ENCODE measurements at places on chromosomes 1 and 21. TPM values are rescaled to one million over a fixed set of nuclear protein-coding genes. Genes with fewer than 3 reads are reported as not detected.
A peak's percentile ranks its signal among the peaks of the same experiment; 100 is the strongest.

The ADCY10 gene
- total RNA-seq: 0.09 TPM

The CIART gene
- total RNA-seq: 6.2 TPM

The RSPH1 gene
- 18.1 TPM for total RNA-seq

The PODN gene
- total RNA-seq: 64.0 TPM

The LINGO4 gene
- 0.50 TPM for total RNA-seq

The URB1 gene
- 10.3 TPM for total RNA-seq

The TLR5 gene
- 26.6 TPM for total RNA-seq

The RIMS3 gene
- 4.6 TPM for total RNA-seq

DNA sequence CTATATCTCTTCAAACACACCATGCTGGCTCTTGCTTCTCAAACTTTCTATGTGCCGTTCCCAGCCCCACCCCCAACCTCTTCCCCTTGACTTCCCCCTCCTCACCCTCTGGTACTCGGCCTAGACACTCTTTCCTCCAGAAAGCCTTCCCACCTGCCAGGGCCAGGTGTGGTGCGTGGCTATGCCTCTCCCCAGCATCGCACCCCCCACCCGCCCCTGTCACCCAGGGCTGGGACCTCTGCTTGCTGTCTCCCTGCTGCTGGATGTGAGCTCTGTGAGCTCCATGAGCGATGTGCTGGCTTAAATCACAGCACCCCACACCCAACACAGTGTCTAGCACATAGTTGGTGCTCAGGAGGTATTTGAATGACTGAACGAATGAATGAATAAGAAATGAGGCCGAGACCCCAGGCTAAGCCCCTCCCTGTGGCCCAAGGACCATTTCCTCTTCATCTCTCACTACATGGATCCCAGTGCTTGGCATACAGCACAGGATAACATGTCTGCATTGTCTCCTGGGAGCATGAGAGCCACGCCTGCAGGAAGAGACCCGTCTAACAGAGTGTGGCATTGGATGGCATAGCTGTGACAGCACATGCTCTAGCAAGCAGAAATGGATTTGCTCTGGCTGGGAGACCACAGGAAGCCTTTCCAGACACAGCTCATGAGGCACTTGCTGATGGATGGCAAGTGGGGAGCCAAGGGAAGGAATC lies 19.7 kb downstream of the TNNT2 start:
- peak; percentile 28 for DNase-seq
- no peak overlapping the region for H3K4me3 ChIP-seq
- H3K27ac ChIP-seq: no peak overlapping the region
- no peaks in the 10 kb centered on the region for H3K27me3 ChIP-seq
- H3K4me1 ChIP-seq: no peaks in the 10 kb centered on the region

DNA sequence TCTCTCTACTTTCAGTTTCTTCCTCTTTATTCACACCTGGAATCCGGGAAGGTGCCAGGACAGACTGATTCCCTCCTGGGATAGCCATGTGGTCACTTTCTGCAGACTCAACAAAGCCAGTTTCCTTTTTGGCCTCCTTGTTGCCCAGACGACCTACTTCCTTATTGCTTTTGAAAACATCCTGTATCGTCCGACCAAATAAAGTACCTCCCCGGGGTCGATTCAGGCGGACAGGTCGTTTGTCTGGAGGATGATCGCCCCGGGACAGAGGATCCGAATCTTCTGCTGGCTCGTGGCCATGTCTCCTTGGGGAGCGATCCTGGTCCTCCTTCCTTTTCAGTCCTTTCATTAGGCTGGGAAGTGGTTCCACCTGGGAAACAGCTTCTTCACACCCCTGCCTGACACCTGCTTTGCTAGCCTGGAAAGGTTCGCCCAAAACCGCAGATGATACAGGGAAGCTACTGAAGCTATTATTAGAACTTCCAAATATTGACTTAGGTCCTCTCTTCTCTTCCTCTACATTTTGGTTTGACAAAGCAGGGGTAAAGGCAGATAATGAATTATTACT lies 1.2 kb downstream of the MCM3AP start:
- DNase-seq: no peak
- no peaks in the 10 kb centered on the region for H3K27me3 ChIP-seq
- peak overlapping the region; percentile 97 for H3K27ac ChIP-seq

GRCh38 chr1:170436928-170437327 lies 95.0 kb upstream of the GORAB start:
- H3K27me3 ChIP-seq: no peaks in the 10 kb centered on the region
- DNase-seq: no peak
- H3K27ac ChIP-seq: no peak overlapping the region
- no peak overlapping the region for H3K4me3 ChIP-seq
- H3K4me1 ChIP-seq: no peaks in the 10 kb centered on the region

GRCh38 chr1:85174503-85174902 lies 26.3 kb downstream of the SYDE2 start:
- H3K4me1 ChIP-seq: no peaks in the 10 kb centered on the region
- peaks cover 4% of the 10 kb centered on the region for H3K36me3 ChIP-seq
- DNase-seq: no peak

- H3K4me1 ChIP-seq: no peaks in the 10 kb centered on the region
- H3K36me3 ChIP-seq: no peaks in the 10 kb centered on the region
- DNase-seq: no peak
Measured at GRCh38 chr21:40926238-40926637, 79.3 kb upstream of the DSCAM start.

GRCh38 chr1:151820940-151821339 lies 10.7 kb downstream of the RORC start:
- H3K4me3 ChIP-seq: no peak overlapping the region
- H3K36me3 ChIP-seq: peaks cover 8% of the 10 kb centered on the region
- H3K27ac ChIP-seq: no peak overlapping the region

GRCh38 chr1:174152427-174152826 lies 6.9 kb upstream of the RABGAP1L start:
- no peaks in the 10 kb centered on the region for H3K27me3 ChIP-seq
- H3K36me3 ChIP-seq: no peaks in the 10 kb centered on the region
- no peak for DNase-seq
- no peak overlapping the region for H3K4me3 ChIP-seq

DNA sequence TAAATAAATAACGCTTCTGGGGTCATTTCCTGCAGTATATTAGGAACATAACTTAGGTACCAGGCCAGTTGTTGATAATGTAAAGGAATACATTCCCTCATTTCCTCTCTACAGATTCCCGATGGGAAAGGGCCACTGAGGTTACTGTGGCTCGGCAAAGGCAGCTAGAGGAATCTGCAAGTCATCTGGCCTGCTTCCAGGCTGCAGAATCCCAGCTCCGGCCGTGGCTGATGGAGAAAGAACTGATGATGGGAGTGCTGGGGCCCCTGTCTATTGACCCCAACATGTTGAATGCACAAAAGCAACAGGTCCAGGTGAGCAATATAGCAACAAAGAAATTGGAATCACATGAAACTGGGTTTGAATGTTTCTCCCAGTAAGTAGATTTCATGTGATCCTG lies 109.6 kb upstream of the BMP8A start:
- H3K4me1 ChIP-seq: no peaks in the 10 kb centered on the region
- no peak for DNase-seq
- H3K36me3 ChIP-seq: peaks cover 99% of the 10 kb centered on the region
- no peak overlapping the region for H3K27ac ChIP-seq

- H3K27me3 ChIP-seq: no peaks in the 10 kb centered on the region
- H3K36me3 ChIP-seq: peaks cover 27% of the 10 kb centered on the region
- peaks cover 43% of the 10 kb centered on the region for H3K4me1 ChIP-seq
Measured at GRCh38 chr1:25568090-25568833, 24.9 kb downstream of the LDLRAP1 start.

GRCh38 chr1:22236900-22237299 lies 94.0 kb upstream of the WNT4 start:
- peaks cover 14% of the 10 kb centered on the region for H3K27me3 ChIP-seq
- no peaks in the 10 kb centered on the region for H3K36me3 ChIP-seq
- no peak overlapping the region for H3K4me3 ChIP-seq
- H3K4me1 ChIP-seq: peaks cover 15% of the 10 kb centered on the region

DNA sequence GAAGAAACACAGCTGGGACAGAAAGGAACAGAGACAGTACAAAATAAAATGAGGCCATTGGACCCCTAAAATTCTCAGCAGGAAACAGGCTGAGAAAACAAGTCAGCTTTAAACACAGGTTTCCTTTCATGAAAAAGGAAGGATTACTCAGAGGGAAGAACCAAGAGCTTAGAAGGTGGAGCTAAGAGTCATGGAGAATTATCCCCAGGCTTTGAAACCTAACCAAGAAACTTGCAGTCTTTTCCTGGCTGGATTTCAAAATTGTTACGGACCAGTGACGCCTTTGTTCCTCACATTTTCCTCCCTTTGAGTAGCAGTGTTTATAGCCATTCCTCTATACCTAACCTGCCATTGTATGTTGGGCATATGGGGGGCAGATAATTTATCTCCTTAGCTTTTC lies 8.8 kb downstream of the HMGB4 start:
- H3K4me1 ChIP-seq: no peaks in the 10 kb centered on the region
- no peaks in the 10 kb centered on the region for H3K36me3 ChIP-seq
- peaks cover 7% of the 10 kb centered on the region for H3K27me3 ChIP-seq
- H3K4me3 ChIP-seq: no peak overlapping the region
- no peak overlapping the region for H3K27ac ChIP-seq
- DNase-seq: no peak

- H3K27me3 ChIP-seq: no peaks in the 10 kb centered on the region
- H3K4me3 ChIP-seq: no peak overlapping the region
- no peak for DNase-seq
- peak overlapping the region; percentile 28 for H3K27ac ChIP-seq
Measured at GRCh38 chr1:203098914-203099520, 13.2 kb upstream of the MYOG start.

DNA sequence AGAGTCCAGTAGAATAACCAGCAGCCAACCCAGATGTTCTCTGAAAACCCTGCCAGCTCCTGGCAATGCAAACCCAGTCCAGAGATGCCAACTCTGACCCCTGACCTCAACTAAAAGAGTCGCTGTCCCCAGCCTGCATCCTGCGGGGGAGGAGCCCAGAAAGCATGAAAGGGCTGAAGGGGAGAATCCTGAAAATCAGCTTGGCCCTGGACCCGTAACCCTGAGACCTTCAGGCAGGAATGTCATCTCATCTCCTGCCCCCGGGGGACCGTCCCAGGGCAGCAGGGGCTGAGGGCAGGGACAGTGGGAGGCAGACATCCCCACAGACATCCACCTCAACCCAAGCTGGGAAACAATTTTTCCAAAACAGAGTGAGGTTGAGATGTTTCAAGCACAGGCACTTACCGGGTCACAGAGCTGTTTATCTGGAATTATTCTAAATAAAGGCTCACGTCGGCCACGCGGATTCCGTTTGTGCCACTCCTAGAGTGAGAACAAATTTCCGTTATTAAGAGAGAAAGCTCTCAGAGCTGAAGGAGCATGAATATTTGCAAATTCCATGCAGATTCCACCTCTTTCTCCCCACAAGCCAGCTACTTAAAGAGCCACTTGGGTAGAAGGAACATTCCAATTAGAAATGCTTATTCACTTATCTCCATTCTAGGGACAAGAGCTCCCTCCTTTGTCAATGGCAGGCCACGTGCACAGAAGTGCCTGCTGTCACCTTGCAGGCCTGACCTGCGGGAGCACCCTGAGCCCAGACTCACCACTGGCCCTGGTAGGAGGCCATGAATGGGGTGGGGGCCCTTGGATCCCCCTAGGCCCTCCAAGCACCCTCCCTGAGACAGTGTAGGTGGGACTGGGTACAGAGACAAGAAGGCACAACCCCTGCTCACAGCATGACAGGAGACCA lies 240.1 kb downstream of the NPHP4 start:
- H3K27ac ChIP-seq: no peak overlapping the region
- peak; percentile 59 for DNase-seq
- H3K4me3 ChIP-seq: no peak overlapping the region
- H3K27me3 ChIP-seq: peaks cover 20% of the 10 kb centered on the region
- H3K4me1 ChIP-seq: peaks cover 9% of the 10 kb centered on the region

DNA sequence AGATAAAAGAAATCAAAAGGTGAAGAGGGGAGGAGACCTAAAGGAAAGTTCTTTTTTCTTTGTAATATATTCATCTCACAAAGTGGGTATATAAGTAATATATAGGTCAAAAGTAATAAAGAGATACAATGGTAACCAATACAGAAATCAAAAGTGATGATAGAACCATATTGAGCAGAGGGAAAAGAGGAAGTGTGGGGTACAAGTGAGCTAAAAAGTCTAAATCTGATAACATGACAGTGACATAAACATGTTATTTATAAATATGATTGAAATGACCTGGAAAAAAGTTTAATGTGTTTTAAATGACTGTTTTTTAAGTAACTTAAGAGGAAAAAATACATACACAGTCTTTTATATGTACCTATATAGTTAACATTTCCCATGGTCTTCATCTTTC lies 70.5 kb downstream of the MRPL39 start:
- H3K4me1 ChIP-seq: no peaks in the 10 kb centered on the region
- H3K27me3 ChIP-seq: no peaks in the 10 kb centered on the region
- H3K4me3 ChIP-seq: no peak overlapping the region
- no peak for DNase-seq
- no peaks in the 10 kb centered on the region for H3K36me3 ChIP-seq

DNA sequence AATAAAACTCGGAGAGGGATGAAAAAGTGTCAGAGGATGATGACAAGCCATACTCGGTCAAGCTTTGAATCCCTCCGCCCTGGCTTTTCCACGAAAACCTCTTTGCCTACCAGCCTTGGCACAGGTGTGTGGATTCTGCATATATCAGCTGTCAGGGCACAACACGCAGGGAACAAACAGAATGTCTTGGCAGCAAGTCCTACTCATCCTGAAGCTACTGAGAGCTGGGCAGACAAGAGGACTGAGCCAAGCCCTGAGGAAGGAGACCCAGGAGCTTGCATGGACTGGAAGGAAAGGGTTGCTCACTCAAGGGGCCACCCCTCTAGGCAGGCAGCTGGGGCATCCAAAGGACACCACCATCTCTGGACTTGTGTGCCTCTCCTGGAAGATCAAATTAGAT lies 132.4 kb downstream of the HMGB4 start:
- H3K36me3 ChIP-seq: no peaks in the 10 kb centered on the region
- no peak for DNase-seq
- H3K4me1 ChIP-seq: no peaks in the 10 kb centered on the region
- H3K4me3 ChIP-seq: no peak overlapping the region

DNA sequence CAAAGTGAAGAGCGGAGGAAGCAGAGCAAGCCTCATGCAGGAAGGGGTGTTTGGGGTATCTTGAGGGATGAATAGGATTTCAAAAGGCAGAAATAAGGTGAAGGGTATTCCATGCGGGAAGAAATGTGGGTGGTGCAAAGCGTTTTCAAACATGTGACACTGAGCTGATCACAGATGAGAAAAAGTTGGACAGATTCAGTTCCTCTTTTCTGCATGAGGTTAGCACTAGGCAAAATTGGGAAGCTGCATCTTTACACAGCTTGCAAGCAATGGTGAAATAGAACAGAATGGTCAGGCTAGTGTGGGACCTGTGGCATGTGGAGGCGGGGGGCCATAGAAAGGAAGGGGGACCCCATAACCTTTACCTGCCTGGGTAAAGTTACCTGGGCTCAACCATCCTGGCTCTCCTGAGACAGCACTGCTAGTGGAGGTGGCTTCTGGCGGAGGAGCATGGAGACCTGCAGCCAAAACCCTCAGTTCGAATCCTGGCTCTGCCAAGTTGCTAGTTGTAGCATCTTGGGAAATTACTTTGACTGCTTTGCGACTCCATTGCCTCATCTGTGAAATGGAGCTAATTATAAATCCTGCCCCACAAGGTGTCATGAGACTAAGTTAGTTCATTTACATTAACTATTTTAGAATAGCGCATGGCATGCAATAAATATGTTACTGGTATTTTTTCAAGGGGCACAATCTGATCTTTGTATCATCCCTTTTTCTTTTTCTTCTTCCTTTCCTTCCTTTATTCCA lies 16.4 kb downstream of the KCNA10 start:
- no peak overlapping the region for H3K4me3 ChIP-seq
- DNase-seq: peak; percentile 47
